ENCODE measurements at places on chromosomes 11 and 22.

DNA sequence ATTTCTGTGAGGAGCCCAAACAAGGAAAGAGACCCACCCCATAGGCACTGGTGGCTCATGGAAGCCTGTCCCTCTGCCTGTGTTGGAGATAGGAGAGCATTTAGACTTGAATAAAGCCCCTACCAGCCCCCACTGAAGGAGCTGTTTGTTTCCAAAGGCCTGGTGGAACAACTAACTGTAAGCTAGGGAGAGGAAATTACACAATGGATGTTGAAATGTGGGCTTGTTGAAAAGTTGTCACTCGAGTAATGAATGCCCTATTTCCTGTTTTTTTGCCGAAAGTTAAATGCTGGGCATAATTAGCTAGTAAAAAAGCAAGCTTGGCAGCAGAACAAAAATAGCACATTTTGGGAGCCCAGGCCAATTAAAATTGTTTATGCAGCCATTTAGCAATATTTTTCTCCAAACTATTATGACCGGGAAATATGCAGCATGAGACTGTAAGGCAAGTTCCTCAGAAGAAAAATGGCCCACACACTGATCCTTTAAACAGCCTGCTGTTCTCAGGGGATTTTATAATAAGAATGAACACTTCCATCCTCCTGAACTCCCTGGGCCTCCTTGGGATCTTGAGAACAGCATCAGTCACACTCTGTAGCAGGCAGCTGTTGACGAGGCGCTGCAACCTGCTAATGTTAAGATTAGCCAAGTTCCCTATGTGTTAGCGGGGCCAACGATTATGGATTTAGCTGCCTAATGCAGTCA lies 38.6 kb upstream of the LMO2 start:
- DNase-seq = no peak

DNA sequence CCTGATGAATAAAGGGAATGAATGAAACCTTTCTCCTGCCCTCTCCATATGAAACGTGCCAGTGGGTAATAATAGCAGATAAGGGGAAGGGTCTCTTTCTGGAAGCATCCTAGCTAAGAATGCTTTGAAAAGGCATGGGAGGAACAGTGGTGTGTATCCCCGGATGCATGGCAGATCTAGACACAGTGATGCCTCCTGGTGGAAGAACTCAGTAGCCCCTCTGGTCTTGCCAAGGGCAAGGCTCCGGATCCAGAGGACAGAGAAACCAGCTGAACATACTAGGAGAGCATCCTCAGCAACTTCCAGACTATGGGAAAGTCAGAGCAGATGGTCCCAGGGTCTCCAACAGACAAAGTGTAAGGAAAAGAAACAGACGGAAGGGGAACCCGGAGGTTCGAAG lies 6.4 kb downstream of the BAIAP2L2 start:
- no peak for DNase-seq

GRCh38 chr22:20145832-20146223 lies 5.0 kb downstream of the CCDC188 start:
- no peak for DNase-seq

DNA sequence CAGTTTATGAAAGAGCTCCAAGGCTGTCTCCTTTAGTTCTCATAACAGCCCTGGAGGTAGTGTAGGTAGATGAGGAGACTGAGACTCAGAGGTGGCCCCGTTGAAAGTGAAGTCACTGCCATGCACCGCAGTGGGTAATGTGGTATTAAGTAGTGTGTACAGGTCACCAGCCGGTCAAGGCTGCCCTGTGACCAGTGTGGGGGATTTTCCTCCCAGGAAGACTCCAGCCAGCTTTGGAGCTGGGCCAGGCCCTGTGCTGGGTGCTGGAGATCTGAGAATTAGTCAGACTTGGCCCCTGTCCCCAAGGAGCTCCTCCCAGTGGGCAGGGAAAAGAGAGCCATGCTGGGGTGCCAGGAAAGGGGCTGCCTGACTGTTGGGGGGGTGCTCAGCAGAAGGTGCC lies 5.3 kb downstream of the OMP start:
- no peak for DNase-seq

DNA sequence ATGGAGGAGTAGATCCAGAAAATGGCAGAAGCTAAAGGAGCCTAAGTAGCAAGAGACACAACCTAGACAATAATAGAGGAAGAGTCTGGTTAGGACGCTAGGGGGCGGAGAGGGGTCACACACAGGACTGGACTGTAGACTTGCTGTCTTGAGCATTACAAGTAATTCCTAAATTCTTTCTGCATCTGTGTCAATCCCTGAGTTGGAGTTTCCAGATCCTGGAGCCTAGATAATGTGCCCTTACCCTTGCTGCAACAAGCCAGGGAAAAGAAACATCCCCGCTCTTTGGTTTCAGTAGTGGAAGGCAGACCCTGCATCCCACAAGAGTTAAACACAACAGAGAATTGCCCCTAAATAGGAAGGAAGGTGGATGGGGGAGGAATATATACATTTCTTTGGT lies 14.9 kb upstream of the CCDC73 start:
- DNase-seq = peak; percentile 87

DNA sequence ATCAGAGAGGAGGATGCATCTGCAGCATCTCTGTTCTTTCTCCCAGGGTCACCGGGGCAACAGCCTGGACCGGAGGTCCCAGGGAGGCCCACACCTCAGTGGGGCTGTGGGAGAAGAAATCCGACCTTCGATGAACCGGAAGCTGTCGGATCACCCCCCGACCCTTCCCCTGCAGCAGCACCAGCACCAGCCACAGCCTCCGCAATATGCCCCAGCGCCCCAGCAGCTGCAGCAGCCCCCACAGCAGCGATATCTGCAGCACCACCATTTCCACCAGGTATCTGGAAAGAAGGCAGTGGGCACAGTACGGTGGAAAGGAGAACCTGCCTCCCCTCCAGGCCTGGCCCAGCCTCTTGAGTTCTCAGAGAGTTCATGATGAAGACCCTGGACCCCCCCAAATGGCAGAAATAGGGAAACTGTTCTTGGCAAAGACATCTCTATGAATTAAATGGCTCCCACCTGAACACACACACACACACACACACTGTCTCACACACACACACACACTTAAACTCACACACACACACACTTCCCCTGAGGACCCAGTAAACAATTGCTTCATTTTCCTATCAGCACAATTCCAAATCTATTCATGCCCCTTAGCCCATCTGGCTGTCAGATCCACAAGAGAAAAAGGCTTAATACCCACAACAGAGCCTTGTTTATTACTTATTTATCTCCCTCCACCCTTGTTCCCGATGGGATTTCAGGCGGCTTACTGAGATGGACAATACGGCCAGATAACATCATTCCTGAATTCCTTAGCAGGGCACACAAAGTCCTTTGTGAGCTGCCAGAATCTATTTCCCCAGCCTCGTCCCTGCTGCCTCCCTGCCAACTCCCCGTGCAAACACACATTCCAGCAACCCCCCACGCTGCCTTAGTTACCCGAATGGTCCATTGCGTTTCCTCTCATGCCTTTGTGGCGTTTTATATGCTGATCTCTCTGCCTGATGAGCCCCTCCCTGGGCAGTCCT lies 8.1 kb downstream of the TMA7B start:
- DNase-seq = no peak

DNA sequence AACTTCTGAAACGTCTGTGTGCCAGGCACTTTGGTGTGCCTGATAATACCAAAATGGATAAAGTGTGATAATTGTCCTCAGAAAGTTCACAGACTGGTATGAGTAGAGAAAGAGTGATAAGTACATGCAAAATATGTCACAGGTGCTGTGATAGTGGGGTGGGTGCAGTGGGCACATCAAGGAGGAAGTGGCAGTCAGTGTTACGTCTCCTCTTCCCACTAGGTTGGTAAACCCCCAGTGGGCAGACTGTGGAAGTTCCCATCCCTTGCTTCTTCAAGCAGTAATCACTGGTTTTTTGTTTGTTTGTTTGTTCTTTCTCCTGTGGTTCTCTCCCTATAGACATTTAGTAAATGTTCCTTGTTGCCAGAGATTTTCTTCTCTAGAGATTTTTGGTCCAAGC lies 5.4 kb downstream of the RNF121 start:
- peak; percentile 19 for DNase-seq

- DNase-seq = no peak
Observed at GRCh38 chr22:11613898-11614755, 3913.9 kb upstream of the OR11H1 start.

DNA sequence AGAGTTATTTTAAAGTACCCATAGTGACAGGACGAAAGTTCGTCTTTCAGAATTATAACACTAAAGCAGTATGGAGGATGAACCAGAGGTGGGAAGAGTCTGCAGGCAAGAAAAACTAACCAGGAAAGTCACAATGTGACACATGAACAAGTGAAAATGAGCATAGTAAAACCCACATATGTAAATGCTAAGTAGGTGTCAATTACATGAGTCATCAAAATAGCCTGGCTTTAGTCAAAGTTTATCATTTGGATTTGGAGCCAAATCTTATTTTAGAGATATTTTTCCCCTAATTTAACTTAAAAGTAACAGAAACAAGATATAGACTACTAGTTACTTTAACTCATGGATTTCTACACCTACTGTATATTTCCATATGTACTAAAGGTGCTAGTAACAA lies 159.8 kb downstream of the GRIA4 start:
- DNase-seq = no peak
